ENCODE measurements at places on chromosomes 13 and 19.

- DNase-seq, result no peak
Observed at GRCh38 chr19:33798681-33799111, 2.0 kb downstream of the KCTD15 start.

DNA sequence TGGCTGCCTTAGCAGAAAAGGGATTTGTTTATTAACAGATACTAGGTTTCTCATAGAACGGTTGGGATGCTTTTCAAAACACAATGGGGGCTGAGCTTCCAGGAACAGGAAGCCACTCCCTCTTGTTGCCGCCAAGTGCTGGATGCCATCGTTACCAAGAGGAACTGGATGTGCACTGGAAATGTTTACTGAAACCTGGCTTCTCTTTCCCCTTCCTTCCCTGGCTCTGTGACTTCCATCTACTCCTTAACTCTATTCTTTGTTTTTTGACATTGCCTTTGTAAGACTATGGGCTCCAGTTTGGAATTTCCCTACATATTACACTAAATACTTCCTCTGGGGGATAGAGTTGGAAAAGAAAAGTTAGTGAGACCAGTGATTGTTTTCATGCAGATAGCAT, 11.7 kb upstream of the KL start:
- no peak for DNase-seq

DNA sequence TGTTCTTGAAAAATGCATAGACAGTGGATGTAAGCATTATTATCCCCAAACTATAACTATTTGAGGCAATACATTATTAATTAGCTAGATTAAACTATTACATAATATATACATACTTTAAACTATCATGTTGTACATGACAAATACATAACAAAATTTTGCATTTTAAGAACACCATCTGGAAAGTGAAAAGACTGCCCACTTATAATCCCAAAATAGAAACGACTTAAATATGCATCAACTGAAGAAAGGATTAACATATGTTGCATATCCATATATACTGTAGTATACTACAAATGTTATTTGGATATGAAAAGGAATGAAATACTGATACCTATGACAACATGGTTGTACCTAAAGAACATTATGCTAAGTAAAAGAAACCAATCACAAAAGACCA, 700.8 kb upstream of the SPRY2 start:
- no peak for DNase-seq

GRCh38 chr13:109642358-109642757, 144.0 kb downstream of the IRS2 start:
- DNase-seq, result no peak

- no peak for DNase-seq
Observed at GRCh38 chr13:102881819-102882686, 36.2 kb downstream of the ERCC5 start.

DNA sequence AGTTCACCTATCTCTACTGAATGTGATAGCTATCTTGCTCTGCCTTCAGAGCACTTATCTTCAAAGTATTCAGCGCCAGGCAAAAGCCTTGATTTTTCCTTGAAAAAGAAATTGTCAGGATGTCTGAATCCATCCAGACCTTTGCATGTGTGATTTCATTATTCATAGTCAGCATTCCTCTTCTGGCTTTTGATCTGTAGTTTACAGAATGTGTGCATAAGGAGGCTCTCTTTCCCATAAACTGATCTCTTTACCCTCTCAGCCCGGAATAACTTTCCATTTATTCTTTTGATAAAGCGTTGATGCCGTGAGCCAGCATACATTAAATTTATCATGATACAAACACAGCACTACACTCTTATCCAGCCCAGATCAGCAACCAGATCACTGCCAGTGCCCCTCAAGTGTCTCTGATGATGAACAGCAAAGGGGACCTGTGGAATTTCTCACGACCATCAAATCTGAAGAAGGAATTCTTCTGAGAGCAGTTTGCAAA, 130.8 kb downstream of the DNAJC15 start:
- DNase-seq, result no peak

DNA sequence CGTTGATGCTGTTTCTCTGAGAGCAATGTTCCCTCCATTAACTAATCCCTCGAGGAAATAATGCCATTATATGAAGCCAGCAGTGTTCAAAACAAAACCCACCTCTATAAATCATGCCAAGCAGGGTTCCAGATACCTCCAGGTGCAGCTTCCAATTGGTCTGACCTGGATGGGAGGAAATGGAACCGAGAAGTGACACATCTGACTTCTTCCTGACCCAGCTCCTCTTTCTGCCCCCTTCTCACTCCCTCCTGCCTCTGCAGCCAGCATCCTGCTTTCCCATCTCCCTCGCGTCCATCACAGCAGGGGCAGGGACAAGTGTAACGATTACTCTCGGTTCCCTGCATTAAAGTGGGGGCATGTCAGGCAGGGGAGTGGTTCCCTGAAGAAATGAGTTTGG, 37.5 kb downstream of the HSPH1 start:
- DNase-seq, result no peak

DNA sequence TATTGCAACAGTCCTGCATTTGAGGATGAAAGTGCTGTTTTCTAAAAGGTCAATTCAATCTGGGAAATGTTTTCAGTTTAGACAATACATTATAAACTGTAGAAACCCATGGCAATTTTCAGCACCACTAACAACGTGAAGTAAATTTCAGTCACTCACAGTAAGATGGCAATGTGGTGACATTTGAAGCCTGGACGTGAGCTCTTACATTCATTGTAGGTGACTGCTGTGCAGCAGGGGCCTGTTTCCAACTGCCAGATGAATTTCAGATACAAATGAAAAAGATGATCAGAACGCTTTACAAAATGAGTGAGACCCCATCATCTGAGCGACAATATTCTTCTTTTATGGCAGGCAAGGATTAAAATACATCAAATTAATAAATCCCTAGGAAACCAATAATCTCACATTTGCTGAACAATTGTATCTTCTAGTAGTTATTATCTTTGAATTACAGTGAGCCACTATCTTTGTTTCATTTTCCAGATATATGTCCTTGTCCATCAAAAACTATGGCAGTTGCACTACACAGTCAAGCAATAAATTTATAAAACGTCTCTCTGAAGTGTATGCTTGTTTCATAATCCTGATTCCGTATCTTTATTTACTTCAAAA, 1816.8 kb downstream of the OLFM4 start:
- DNase-seq, result no peak

DNA sequence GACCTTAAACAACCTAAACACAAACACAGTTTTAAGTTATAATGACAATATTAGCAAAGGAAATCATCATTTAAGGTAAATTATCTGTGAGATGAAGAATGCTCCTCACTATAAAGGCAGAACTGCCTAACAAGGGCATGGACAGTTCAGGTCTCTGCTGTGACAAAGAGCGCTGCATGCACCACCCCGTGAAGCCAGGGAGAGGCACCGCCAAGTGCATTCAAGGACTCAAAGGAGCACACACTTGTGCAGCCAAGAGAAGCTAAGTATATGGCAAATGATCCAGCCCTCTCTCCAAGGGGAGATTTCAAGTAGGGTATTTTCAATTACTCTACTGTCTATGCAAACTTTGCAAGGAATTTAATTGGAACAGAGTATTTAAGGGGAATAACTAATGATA, 126.0 kb downstream of the RAP2A start:
- DNase-seq, result no peak

All from GM10248 (cell line).